ENCODE measurements at places on chromosomes 4 and X.

- DNase-seq: no peak
These were observed 42.9 kb upstream of the DDX60 start for GRCh38 chr4:168361365-168362024.

GRCh38 chr4:183276106-183276505 is 44.0 kb downstream of the CLDN22 start:
- DNase-seq: no peak

- DNase-seq: no peak
These were observed 28.5 kb downstream of the GBA3 start for GRCh38 chr4:22721204-22721603.

DNA sequence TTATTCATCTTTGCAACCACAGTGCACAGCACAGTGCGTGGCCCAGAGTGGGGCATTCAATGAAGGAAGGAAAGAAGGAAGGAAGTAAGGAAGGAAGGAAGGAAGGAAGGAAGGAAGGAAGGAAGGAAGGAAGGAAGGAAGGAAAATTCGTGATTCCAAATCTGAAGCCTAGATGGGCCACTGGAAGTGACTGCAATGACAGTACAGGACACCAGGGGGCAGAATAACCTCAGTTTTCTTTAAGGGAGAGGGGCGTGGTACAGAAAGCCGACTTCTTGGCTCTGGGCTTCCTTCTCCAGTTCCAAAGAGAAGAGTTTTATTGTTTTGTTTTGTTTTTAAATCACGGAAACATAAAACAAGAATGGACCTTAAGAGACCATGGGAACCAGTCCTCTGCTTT is 47.8 kb downstream of the APLN start:
- peak; percentile 2 for DNase-seq

DNA sequence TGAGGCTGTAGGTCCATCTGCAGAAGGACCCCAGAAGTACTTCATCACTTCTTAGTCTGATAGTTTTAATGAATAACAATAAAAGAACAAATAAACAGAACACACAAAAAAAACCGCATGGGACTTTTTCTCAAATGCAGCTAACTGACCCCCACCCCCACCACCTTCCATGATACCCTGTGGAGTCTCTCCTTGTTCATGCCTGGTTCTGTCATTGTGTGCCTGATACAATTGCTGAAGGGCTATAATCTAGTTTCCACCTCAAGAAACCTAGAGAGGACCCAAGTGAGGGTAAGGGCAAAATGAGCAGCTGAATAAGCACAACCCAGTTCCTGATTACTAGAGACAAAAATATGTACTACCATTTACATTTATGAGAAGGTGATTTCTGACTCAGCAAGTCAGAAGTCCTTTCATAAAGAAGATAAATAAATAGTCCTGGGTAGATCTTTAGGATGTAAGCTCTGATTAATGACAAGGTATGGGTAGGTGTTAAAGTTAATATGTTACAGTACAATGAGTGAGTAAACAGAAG is 155.1 kb downstream of the TMA16 start:
- no peak for DNase-seq

- no peak for DNase-seq
These were observed 943.2 kb upstream of the AGA start for GRCh38 chr4:178385481-178385880.

DNA sequence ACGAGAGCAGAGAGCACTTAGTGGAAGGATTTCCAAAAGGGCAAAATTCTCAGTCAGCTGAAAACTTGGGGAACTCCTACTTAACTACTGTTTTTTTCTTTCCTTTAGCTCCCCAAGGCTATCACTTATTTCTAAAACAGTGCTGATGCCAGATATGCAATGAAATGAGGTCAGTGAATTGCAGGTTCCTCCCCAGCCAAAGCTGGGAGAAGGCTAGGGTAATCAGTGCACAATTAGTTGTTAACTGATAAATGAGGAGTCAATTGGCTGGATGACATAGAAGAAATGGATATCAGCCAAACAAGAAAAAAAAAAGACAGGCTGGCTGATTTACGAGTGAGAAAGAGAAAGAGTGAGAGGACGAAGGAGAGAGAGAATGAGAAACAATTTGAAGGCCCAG is 195.6 kb downstream of the GPC3 start:
- no peak for DNase-seq

- no peak for DNase-seq
These were observed at the start of gene SYTL5 for GRCh38 chrX:38006291-38006690. Gene SYTL5, plus strand, starts transcription at chrX:38006553. Its CDS starts 27,337 bp downstream, at chrX:38033890.

DNA sequence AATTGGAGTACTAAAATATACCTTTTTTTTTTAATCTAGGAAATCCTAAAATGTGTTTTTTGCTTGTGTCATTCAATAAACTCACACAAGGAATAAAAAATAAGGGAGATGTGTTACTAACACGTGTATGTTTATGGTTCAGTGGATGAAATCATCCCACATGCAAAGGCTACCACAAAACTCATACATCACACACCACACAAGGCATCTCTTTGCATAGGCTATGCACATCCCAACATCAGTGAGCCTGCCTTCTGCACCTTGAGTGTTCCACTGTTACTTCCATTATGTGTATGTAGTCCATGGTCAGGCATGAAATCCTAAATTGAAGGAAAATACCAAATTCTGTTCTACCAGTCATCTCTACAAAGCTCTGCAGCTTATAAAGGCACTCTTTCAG is 213.1 kb downstream of the DCTD start:
- DNase-seq: no peak

GRCh38 chrX:51024106-51024696 is 113.7 kb downstream of the BMP15 start:
- no peak for DNase-seq

DNA sequence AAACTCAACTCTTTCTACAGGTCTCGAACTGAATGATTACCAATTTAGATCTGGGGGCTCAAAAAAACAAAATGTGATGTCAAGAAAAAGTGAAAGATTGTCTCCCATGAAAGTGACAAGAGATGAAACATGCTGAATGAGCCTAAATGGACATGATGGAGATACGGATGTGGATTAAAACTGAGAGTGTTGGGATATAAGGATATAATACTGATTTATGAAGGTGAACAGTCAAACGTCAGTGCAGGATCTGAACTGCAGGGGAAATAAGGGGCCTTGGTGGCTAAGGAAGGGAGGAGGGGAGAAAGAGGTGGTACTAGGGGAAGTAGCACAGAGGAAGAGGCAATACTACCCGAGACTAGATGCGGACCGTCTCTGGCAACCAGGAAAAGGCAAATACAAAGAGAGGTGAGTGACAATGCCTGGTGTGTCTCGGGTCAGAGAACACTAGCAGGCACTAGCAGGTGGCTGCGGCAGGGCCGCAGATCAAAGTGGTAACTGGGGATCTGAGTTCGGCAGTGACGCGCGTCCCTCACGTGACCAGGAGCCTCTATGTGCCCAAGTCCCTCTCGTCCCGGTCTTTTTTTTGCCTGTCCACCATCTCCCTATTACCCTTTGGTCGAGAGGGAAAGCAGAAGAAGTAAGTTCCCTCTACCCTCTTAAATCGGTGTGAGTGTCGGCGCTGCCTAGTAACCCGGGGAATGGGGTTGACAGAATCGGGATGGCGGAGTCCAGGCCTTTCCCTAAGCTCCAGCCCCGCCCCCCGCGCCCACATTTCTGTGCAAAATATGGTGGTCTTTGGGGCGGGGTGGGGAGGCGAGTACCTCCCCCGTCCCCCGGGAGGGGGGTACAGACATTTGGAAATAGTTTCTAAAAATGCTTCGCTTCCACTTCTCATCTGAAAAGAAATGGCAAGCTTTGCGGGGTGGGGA is at the start of gene TCEAL1:
Gene TCEAL1 (plus strand): TSS at position 590 of the 932 bp plus-strand sequence. CDS start 942 bp downstream, outside the sequence.
- no peak for DNase-seq

DNA sequence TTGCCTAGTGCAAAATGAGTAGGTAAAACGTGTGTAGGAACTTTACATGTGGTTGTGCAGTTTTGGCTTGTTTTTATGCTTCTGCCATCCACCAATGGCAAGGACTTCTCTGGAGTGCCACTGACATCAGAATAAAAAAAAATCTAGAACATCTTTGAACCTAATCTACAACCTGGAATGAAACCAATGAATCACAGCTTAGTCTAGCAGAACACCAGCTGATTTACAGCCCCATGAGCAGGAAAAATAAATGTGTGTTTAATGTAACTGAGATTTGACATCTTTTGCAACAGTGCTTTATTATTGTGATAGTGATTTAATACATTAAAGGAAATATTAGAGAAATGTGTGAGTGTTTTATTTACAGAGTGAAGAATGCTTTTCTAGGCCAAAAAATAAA is 995.1 kb downstream of the PCDH7 start:
- no peak for DNase-seq

GRCh38 chr4:162164906-162165510 is 1.2 kb upstream of the FSTL5 start:
- no peak for DNase-seq

GRCh38 chr4:7052923-7053715 is 9.9 kb downstream of the TADA2B start:
- no peak for DNase-seq

DNA sequence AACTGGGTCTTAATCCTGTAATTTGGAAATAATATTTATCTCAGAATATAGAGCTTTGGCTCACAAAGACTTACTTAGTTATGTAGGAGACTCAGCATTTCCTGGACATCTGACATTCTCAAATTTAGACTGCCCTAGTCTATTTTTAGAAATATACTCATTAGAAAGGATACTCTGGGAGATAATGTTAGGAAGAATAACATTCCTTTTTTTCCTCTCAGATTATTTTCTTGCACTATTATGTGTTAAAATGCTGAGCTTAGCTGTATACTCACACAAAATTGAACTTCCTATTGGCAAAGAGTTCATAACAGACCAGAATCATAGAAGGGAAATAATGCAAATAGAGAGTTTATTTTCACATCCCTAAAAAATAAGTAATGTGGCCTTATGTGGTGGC is 1424.9 kb upstream of the PCDH7 start:
- DNase-seq: no peak

- no peak for DNase-seq
These were observed 355 bp downstream of the GRID2 start for GRCh38 chr4:92304121-92304520.

GRCh38 chr4:7415927-7416686 is 18.6 kb downstream of the PSAPL1 start:
- DNase-seq: no peak

GRCh38 chrX:3181846-3182245 is 140.6 kb downstream of the ARSF start:
- DNase-seq: no peak

DNA sequence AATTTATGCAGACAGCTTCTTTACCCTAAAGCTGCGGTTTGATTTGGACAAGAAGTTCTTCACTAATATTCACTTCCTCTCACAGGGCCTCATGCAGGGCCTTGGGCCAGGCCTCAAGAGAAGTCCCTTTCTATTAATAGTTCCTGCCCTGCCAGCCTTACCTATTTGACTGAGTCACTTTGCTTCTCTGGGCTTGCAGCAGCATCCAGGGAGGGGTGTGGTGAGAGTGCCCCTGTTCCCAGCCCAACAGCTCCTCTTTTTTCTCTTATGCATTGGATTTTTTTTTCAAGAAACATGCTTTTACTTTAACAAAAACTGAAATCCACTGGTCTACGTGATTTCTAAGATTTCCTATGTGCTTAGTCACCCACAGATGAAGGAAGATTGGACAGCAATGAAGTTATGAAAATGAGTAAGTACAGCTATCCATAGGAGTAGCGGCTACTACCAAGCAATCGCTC is 26.7 kb downstream of the FAM156B start:
- no peak for DNase-seq

GRCh38 chrX:40391662-40392061 is 189.1 kb upstream of the ATP6AP2 start:
- DNase-seq: no peak

GRCh38 chrX:2401590-2402360 is 99.0 kb downstream of the DHRSX start:
- no peak for DNase-seq

DNA sequence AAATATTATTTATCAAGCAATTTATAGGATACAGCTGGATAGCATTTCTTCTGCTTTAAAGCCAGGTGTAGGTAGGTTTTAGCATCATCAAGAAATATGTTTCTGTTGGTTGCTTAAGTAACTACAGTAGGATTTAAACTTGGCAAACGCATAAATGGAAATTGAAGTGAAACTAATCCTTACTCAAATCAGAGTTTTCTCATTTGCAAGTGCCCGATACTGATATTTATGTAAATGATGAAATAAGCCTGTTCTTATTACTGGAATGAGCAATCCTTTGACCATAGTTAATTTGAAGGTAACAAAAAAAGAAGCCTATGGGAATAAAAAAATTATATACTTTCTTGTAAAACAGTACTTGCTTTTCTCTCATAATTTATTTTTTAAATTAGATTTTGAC is 23.2 kb upstream of the PIGA start:
- DNase-seq: no peak

DNA sequence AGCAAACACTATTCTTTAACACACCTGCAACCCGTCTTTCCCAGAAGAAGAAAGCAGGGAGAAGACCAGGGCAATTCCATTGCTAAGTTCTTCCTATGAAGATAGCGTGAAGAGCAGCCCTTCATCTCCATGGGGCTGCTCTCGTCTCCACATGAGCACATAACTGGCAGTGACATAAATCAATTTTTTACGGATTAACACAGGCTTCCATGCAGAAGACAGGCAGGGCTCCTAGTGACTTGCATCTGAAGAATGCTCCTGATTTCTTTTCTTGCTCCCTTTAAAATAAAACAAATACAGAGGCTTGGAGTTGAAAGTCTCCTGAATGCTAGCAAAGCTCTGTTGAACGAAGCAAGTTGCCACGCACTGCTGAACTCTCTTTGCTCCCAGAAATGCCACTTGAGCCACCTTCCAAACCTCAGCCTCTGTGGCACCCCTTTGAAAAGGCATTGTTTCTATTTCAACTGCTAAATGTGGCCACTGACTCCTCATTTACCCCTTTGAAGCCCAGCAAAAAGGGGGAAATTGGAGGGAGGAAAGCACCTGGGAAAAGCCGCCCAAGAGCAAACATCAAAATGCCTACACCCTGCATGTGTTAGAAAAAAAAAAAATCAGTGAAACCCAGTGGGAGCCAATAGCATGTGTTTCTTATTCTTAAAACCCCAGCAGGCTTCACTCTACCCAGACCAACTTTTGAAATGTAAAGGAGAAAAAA is 383.7 kb downstream of the IDS start:
- no peak for DNase-seq

GRCh38 chr4:146458594-146458993 is 63.1 kb downstream of the SLC10A7 start:
- no peak for DNase-seq

GRCh38 chrX:10380300-10380699 is 223.5 kb downstream of the CLCN4 start:
- no peak for DNase-seq

- DNase-seq: no peak
These were observed 271.1 kb upstream of the ZFP42 start for GRCh38 chr4:187724456-187724855.

All from T1000 (cell line).